ENCODE measurements at places on chromosomes 2 and 18. TPM values are rescaled to one million over a fixed set of nuclear protein-coding genes. Genes with fewer than 3 reads are reported as not detected.

DNA sequence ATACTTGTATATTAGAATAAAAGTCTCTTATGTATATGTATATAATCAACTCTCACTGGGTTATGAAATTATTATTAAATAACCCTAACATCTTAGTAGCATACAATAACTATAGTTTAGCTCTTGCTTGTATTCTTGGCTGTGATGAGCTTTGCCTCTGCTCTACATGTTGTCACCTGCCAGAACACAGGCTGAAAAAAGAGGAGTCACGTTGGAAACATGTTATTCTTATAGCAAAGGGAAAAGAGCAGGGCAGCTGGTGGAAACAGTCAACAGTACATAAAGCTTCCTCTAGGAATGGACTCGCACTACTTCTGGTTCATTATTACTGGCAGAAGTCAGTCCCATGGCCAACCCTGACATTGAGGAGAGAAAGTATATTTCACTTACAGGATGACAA lies 362.0 kb upstream of the KYNU start:
- DNase-seq, result no peak

DNA sequence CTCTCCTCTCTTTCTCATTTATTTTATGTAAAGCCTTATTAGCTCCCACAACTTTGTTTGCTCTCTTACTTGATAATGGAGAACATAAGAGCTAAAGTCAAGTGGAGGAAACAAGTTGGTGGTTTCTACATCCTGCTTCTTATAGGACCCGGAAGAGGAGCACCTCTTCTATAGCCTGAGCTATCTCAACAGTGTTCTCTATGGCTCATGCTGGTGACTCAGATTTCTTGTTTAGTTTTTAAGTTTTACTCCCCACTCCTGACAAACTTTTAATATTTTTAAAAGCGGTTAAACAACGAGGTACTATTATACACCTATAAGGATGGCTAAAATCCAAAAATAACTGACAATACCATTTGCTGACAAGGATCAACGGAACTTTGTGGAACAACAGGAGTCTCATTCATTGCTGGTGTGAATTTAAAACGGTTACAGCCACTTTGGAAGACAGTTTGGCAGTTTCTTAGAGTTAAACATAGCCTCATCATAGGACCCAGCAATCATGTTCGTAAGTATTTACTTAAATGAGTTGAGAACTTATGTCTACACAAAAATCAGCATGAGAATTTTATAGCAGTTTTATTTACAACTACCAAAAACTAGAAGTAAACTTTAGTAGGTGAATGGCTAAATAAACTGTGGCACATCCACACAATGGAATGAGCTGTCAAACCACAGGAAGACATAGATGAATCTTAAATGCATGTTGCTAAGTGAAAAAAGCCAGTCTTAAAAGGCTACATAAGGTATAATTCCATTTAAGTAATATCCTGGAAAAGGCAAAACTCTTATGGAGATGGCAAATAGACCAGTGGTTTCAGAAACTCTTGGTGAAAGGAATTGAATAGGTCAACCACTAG lies 12.7 kb upstream of the CDC42EP3 start:
- no peak for DNase-seq

GRCh38 chr18:70243131-70243929 lies 37.8 kb upstream of the RTTN start:
- no peak for DNase-seq

- no peak for DNase-seq
Observed at GRCh38 chr2:206978746-206979145, 39.4 kb downstream of the CPO start.

DNA sequence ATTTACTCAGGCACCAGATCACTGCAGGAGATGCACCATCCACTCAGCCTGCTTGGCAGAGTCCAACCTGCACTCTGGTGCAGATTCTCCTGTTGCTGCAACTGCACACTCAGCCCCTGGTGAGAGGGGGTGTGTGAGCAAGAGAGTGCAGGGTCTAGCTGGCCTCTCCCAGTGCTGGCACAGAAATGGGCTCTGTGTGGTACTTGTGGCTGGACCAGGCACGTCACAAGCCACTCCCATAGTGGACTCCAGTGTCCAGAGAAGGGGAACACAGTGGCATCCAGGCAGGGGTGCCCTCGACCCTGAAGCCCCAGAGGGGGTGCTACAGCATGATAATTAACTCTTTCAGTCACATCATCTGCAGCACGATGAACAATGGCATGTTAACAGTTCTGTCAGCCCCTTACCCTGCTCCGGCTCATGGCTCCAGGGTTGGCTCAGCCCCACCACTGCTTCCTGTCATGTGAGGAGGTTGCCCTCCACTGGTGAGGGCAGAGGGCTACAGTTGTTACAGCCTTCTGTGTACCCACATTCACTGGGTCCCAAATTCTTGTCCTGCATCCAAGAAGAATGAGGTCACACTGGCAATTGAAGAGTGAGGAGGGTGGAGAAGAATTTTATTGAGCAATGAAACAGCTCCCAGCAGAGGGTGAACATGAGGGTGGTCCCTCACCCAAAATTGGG lies 135.7 kb downstream of the EVA1A start:
- DNase-seq, result no peak

DNA sequence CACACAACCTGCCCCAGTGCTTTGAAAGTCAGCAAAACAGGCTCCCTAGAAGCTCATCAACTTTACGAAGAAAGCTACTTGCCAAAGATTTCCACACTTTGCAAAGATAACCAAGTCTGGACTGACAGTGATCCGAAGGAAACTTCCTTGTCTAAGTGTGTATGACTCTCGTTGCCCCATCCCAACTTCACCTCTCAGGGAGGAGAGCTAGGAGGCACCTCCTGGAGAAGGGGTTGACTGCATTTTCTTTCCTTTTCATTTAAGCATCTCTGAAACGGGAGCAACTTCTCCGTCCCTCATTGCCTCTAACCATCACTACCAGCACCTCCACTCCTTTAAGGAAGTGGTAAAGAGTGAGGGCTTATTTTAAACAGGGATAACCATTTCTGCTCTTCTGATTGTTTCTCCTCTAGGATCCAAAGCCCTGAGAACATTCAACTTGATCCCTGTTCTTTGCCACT lies 7.0 kb downstream of the ZEB2 start:
- DNase-seq, result no peak

DNA sequence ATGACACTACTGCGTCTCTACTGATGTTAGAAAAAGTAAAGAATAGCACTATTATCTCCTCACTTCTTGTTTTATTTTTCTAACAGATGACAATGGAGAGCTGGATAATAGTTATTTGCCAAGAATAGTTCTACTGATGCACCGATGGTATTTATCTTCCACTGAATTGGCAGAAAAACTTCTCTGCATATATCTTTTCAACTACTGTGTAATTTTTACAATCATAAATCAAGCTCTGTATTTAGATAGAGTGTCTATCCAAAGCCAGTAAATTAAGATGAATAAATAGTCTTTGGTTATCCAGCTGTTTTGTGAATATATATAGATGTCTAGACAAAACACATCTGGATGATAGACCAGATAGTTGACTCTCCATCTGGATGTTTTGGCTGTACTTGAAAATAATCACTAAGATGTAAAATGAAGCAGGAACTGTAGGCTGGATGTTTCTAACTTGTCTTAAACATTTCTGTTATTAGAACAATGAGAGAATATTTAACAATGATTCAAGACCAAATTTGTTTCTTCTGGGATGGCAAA lies 40.1 kb downstream of the RASGRP3 start:
- DNase-seq, result no peak

GRCh38 chr2:11329776-11330175 lies 14.7 kb downstream of the ROCK2 start:
- DNase-seq, result no peak

- DNase-seq, result no peak
Observed at GRCh38 chr2:105391058-105391627, 7.7 kb downstream of the FHL2 start.

DNA sequence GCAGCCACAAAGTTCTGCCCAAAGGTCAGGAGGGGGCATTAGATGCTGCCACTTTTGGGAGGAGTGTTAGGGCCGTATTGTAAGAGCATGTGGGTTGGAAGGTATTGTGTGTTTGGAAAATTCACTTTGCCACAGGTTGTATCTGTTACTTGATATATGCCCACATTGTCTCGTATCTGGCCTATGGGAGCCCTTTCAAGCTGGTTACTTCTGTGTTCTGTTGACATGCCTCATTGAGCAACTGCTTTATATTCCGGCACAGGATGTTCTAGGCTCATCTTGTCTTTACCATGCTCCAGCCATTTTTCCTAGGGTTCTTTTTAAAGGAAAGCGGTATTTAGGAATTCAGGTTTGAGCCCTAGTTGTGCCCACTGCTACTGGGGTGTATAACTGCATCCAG lies 6.0 kb downstream of the ADNP2 start:
- DNase-seq, result no peak

- DNase-seq, result no peak
Observed at GRCh38 chr2:124983595-124983994, 958.5 kb downstream of the CNTNAP5 start.

DNA sequence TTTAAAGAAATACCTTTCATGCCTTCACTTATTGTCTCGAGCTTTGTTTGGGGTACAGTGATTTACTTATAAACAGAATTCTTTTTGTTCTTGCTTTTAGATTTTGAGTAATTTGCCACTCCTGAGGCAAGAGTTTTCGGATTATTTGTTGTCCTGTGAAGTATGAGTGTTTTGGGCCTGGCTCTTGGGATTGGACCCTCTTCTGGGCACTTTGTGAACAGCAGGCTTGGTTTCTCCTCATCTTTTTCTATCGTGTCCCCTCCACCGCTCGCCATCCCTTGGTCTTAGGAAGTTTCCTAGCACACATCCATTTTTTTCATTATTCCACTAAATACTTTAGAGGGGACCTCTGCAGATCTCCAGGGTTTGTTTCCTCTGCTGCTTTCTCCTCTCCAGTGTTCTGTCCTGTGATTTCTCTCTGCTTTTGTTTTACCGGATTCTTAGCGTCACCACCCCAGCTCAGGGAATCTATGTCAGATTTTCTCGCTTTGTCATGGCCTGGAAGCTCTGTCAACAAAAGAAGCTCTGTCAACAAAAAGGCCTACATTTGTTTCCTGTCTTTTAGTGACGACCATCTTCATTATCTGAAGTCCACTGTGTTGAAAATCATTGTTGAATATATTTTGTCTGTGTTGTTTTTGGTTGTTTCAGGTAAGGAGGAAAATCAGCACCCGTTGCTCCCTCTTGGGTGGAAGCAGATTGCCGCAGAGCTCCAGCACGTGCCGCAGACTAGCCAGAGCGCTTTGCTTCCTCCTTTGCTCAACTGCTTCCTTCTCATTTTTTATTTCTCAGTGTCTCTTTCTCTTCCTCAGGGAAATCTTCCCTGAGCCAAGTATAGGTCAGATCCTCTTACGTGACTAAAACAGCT lies 27.8 kb downstream of the ANKRD62 start:
- no peak for DNase-seq

DNA sequence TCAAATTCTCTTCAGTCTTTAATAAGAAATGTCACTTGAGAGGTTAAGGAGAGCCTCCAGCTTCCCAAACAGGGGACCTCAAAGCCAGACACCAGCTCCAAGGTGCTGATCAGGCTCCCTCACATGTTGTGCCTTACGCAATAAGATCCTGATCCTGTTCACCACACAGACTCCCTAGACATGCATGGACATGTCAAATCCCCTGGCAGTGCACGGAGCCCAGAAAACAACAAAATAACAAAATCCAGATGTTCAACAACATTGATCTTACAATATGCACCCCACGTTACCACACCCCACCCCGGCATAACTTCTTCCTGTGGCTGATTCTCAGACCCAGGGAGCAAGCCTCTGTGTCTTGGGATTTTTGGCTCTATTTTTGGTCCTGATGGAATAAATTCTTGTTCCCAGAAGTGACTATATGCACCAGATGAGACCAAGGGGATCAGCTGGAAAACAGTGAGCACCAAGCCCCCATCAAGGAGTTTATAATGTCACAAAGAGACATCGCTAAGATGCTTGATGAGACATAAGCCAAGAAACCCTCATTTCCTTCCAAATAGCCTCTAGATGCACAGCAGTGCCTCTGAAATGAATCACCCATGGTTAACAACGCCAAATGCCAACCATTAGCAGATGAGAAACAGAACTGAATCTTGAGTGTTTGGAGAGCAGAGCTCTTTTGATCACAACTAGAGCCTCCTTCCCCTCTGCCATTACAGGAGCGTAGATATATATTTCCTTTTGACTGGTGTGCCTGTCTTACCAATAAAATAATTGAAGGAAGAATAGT lies 198.2 kb downstream of the PRKCE start:
- no peak for DNase-seq

Gene DSC2
- 5.1 TPM for polyA plus RNA-seq

Gene GALNT5
- polyA plus RNA-seq, result 0.06 TPM

Gene PRSS56
- 0.15 TPM for polyA plus RNA-seq

Gene CPS1
- 0.86 TPM for polyA plus RNA-seq

Gene FAM124B
- 3.1 TPM for polyA plus RNA-seq

Data from heart right ventricle (tissue), 16 donors.